Activated naive CD8-positive, alpha-beta T cell treated with anti-CD3 and anti-CD28 coated beads, Interleukin-2, amount 50 U/mL, for 24 hours (primary cell): ENCODE measurements at places on chromosomes 12 and 14.

DNA sequence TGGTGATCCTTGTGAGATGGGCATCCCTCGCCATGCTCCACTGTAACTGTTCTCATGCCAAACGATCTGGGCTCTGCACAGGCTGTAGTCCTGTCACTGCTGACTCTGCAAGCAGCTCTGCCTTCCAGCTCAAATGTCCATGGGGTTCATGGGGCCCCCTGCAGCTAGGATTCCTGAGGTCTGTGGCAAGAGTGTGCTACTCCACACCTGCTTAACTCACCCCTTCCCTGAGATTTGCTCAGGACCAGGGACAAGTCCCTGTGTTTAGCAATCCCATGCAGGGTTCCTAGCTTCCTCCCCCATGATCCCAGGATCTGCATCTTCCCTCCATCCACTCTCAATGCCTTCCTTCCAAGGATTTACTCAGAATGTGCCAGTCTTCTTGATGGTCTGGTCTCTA, 241.0 kb downstream of the ASCL1 start:
- H3K4me1 ChIP-seq, result no peaks in the 10 kb centered on the region
- no peaks in the 10 kb centered on the region for H3K36me3 ChIP-seq
- no peak for DNase-seq

GRCh38 chr12:45326358-45326975, 110.6 kb downstream of the ANO6 start:
- no peak overlapping the region for H3K4me3 ChIP-seq
- no peak for DNase-seq
- H3K27ac ChIP-seq, result no peak overlapping the region
- no peaks in the 10 kb centered on the region for H3K27me3 ChIP-seq
- peaks cover 8% of the 10 kb centered on the region for H3K4me1 ChIP-seq

DNA sequence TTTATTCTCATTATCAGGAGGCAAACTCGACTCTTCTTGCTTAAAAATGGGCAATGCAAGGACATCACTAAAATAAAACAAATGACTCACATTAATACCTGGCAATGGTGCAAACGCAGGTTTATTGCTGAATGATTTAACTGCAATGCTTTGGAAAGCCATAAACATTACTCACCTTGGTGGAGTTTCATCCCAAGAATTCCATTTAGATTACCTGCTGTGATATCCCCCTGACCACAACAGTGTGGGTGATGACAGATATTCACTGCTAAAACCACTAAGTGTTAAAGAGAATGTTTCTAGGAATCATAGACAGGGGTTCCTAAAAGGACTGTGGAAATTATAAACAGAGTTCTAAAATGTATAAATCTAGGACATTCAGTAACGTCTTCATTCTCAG, 35.3 kb upstream of the CSRNP2 start:
- H3K4me3 ChIP-seq, result no peak overlapping the region
- H3K27me3 ChIP-seq, result no peaks in the 10 kb centered on the region
- H3K36me3 ChIP-seq, result peaks cover 30% of the 10 kb centered on the region
- no peak overlapping the region for H3K27ac ChIP-seq

GRCh38 chr14:56810836-56811592, 735 bp upstream of the OTX2 start:
- peaks cover 83% of the 10 kb centered on the region for H3K27me3 ChIP-seq
- H3K4me3 ChIP-seq, result no peak overlapping the region
- H3K36me3 ChIP-seq, result peaks cover 13% of the 10 kb centered on the region
- no peak overlapping the region for H3K27ac ChIP-seq
- H3K4me1 ChIP-seq, result peaks cover 24% of the 10 kb centered on the region
- no peak for DNase-seq

DNA sequence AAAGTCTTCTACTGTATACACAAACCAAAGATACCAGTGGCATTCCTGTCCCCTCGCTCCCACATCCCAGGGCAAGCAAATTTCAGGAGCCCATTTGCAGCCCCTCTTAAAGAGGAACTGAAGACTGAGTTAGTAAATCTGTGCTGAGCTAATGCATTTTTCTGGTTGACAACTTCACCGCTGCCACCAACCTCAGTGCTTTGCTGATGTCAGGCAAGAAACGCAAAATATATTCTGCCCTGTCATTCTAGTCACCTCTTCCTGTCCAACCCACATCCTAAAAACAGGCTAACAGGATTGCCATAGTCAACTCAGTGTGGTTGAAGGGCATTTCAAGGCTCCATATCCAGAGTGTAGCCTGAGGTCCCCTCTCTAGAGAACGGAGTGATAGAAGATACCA, 59.4 kb upstream of the FICD start:
- no peaks in the 10 kb centered on the region for H3K4me1 ChIP-seq
- no peak overlapping the region for H3K4me3 ChIP-seq
- no peaks in the 10 kb centered on the region for H3K36me3 ChIP-seq
- H3K27ac ChIP-seq, result no peak overlapping the region

DNA sequence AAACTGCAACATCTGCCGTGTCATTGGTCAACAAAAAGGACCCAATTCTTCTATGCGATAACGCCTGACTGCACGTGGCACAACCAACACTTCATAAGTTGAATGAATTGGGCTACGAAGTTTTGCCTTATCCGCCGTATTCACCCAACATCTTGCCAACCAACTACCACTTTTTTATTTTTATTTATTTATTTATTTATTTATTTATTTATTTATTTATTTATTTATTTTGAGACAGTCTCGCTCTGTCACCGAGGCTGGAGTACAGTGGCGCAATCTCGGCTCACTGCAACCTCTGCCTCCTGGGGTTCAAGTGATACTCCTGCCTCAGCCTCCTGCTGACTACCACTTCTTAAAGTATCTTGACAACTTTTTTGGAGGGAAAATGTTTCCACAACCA, 127.4 kb downstream of the RASSF9 start:
- no peaks in the 10 kb centered on the region for H3K4me1 ChIP-seq
- DNase-seq, result no peak
- H3K36me3 ChIP-seq, result no peaks in the 10 kb centered on the region
- no peaks in the 10 kb centered on the region for H3K27me3 ChIP-seq

- H3K27ac ChIP-seq, result no peak overlapping the region
- peaks cover 4% of the 10 kb centered on the region for H3K4me1 ChIP-seq
- DNase-seq, result no peak
- peaks cover 7% of the 10 kb centered on the region for H3K27me3 ChIP-seq
Measured at GRCh38 chr12:22268406-22268805, 66.1 kb downstream of the ST8SIA1 start.

DNA sequence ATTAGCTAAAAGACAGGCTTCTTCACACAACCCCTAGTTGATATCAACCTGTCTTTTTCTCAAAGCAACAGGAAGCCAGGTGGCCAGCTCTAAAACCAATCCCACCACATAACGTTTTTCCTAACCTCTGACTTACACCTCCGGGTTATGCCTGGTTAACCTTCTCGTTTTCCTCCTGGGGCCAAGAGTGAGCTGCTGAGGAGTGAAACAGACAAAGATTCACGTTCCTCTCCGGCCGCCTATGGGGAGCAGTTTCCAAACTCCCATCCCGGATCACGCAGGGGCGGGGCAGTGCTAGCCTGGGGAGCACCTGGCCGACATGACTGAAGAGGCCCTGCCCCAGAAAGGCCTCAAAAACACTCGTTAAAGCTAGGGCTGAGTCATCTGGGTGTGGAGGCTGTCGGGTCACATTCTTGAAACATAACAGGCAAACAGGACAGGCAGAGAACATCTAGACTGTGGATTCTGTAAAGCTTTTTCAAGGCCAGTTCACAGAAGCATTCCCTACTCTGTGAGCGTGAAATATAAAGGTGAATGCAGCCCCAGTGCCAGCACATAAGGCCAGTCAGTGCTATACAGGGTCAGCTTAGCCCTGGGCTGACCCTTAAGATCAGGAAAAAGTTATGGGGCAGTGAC, 25.9 kb upstream of the LGALS3 start:
- peak overlapping the region; percentile 92 for H3K27ac ChIP-seq
- H3K36me3 ChIP-seq, result peaks cover 4% of the 10 kb centered on the region
- H3K4me1 ChIP-seq, result peaks cover 47% of the 10 kb centered on the region
- DNase-seq, result peak; percentile 47
- no peaks in the 10 kb centered on the region for H3K27me3 ChIP-seq
- peak overlapping the region; percentile 69 for H3K4me3 ChIP-seq

GRCh38 chr14:51008446-51008845, 64.2 kb upstream of the PYGL start:
- H3K27me3 ChIP-seq, result no peaks in the 10 kb centered on the region
- DNase-seq, result no peak
- no peak overlapping the region for H3K4me3 ChIP-seq
- H3K36me3 ChIP-seq, result no peaks in the 10 kb centered on the region
- no peak overlapping the region for H3K27ac ChIP-seq
- peaks cover 16% of the 10 kb centered on the region for H3K4me1 ChIP-seq

DNA sequence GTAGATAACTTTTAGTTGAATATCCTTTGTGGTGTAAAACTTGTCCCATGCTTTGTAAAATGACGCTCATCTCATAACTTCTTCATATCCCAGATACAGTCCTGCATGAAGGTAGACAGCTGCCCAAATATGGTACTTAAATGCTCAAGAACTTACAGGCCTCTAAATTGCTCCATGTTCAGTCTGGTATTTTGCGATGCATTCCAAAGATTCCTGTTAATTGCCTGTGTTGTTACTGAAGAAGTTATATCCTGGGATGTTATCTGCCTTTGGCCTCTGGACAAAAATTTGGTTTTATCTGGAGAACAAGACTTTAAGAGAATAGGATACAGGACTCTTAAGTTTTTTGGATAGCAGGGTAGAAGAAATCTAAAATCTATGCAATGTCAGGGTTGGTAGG, 473.0 kb downstream of the PCNX1 start:
- no peak overlapping the region for H3K27ac ChIP-seq
- DNase-seq, result no peak
- peaks cover 17% of the 10 kb centered on the region for H3K36me3 ChIP-seq

DNA sequence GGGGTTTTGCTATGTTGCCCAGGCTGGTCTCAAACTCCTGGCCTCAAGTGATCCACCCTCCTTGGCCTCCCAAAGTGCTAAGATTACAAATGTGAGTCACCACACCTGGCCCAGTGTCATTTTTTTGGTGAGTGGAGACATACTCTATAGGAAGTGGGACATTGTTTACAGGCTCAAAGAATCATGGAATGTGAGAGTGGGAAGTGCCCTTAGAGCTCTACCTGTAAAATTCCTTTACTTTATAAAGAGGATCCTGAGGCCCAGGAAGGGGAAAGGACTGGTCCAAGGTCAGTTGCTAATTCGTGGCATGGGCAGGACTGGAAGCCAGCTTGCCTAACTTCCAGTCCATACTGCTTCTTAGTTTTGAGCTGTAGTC, 8.7 kb upstream of the ADCK1 start:
- no peak for DNase-seq
- no peak overlapping the region for H3K4me3 ChIP-seq
- peaks cover 15% of the 10 kb centered on the region for H3K27me3 ChIP-seq
- H3K36me3 ChIP-seq, result no peaks in the 10 kb centered on the region

GRCh38 chr12:83408146-83408545, 721.4 kb downstream of the TMTC2 start:
- DNase-seq, result no peak
- no peak overlapping the region for H3K4me3 ChIP-seq
- no peaks in the 10 kb centered on the region for H3K27me3 ChIP-seq
- H3K4me1 ChIP-seq, result no peaks in the 10 kb centered on the region

- no peaks in the 10 kb centered on the region for H3K27me3 ChIP-seq
- H3K36me3 ChIP-seq, result peaks cover 22% of the 10 kb centered on the region
- peak overlapping the region; percentile 20 for H3K27ac ChIP-seq
- H3K4me1 ChIP-seq, result peaks cover 27% of the 10 kb centered on the region
- H3K4me3 ChIP-seq, result no peak overlapping the region
Measured at GRCh38 chr12:11752403-11753149, 103.1 kb downstream of the ETV6 start.

DNA sequence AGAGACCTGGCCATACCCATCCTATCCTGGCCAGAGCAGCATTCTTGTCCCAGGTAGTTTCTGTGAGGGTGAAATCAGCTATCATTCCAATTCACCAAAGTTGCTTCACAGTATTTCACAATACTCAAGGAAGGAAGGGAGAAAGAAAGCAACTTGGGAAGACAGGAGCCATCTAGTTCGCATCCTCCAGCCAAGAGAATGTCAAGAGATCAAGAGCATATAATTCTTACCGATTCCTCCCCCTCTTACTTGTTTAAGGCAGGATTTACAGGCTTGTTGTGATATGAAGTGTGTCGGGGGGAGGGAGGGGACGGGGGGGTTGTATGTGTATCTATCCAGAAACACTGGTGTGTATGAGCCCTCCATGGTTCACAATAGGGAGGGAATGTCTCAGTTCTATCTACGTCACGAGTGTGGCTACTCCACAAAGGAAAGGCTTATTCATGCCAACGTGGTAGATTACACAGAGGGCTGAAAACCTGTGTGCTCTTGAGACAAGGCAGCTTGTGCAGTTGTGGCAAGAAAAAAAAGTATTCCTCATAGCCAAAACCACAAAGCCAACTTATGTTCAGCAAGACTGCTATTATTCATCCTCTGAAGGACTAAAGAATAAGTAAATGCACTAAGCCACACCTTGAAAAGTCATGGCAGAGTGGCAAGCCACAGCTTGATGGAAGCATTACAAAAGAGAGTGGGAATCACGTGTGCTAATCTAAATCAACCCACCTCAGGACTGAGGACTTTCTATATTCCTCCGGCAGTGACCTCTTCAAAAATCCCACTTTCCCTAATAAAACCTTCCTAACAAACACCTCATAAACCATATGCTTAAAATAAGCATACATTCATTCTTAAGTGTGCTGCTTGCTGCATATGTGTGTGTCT, 35.0 kb downstream of the CORO1C start:
- H3K4me3 ChIP-seq, result peak overlapping the region; percentile 62
- DNase-seq, result peak; percentile 43
- no peaks in the 10 kb centered on the region for H3K27me3 ChIP-seq
- H3K4me1 ChIP-seq, result peaks cover 72% of the 10 kb centered on the region
- H3K36me3 ChIP-seq, result peaks cover 45% of the 10 kb centered on the region

- no peak overlapping the region for H3K4me3 ChIP-seq
- H3K36me3 ChIP-seq, result peaks cover 11% of the 10 kb centered on the region
- DNase-seq, result no peak
- peaks cover 21% of the 10 kb centered on the region for H3K4me1 ChIP-seq
- no peak overlapping the region for H3K27ac ChIP-seq
Measured at GRCh38 chr12:6548966-6549683, 6.7 kb downstream of the IFFO1 start.

- no peaks in the 10 kb centered on the region for H3K36me3 ChIP-seq
- no peak overlapping the region for H3K27ac ChIP-seq
- DNase-seq, result no peak
- H3K4me1 ChIP-seq, result no peaks in the 10 kb centered on the region
- H3K27me3 ChIP-seq, result peaks cover 12% of the 10 kb centered on the region
- H3K4me3 ChIP-seq, result no peak overlapping the region
Measured at GRCh38 chr12:130280231-130280630, 57.5 kb upstream of the PIWIL1 start.

DNA sequence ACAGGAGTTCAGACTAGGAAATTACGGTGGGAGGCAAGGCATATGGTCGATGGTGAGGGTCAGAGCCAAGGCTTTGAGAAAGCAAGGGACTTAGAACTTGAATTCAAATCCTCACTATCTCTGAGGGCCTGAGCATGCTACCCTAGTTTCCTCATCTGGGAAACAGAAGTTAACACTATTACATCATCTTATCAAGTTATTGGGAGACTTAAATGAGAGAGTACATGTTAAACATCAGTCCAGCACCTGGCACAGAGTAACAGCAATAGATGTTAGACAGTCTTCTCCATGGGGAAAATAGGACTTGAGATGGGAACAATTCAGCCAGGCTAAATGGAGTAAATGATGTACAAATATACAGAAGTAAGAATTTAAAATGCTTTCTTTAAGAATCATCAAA, 38.5 kb downstream of the SLC38A1 start:
- peaks cover 78% of the 10 kb centered on the region for H3K4me1 ChIP-seq
- no peaks in the 10 kb centered on the region for H3K27me3 ChIP-seq
- peaks cover 82% of the 10 kb centered on the region for H3K36me3 ChIP-seq
